ENCODE measurements at places on chromosomes 1 and 21.

- DNase-seq, result no peak
Measured at GRCh38 chr1:170853302-170853701, 82.0 kb upstream of the MROH9 start.

DNA sequence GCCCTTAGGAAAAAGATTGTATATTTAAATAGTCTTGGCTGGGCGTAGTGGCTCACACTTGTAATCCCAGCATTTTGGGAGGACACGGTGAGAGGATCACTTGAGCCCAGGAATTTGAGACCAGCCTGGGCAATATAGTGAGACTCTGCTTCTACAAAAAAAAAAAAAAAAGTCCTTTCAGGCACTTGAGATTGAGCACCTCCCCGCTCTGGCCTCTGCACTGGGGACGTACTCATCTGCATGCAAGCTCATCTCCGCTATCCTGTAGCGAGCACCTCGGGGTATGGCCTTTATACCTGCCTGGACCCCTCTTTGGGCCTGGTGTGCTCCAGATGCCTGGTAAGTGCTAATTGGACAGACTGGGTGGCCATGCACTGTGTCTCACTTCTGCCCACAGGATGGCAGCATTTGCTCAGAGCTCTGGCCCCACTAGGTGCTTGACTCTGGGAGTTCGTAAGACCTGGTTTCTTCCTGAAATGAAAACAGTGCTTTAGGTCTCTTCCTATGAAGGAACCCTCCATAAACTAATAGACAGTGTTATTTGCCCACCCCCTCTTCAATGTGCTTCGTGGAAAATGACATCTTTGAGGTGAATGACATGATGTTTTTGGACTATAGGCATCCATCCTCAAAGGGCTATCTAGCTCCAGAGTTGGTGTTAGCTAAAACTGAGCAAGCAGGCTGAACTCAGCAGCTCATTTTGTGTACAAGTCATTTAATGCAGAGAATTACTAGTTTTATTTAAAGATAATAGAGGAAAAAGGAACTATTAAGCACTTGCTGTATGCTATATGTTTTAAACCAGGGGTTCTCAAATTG lies 61.7 kb upstream of the ADAR start:
- peak; percentile 93 for DNase-seq

DNA sequence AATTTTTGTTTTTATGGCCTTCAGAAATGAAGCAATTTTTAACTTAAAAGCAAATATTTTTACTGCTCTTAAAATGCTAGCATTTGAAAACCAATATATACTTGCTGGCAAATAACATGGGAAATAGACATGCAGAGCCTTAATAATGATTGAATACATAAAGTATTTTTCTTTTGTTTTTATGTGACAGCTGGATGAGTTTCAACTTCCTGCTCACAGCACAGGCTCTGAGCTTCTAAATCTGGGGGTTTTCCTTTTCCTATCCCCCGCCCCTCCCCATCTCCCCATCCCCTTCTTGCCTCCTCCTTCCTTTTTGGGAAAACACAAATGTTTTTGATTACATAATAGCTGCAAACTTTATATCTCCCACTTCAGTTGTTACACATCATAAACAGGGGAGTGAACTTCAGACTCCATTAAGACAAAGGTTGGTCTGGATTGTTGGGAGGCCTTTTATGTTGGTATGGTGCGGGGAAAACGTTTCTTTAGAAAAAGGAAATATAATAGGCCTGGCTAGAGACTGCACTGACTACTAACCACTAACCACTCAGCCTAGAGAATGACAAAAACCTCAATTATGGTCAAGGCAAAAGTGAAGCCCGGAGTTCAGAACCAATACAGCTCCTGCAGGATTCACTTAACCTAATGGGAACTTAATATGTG lies 116.1 kb upstream of the GORAB start:
- DNase-seq, result no peak

- no peak for DNase-seq
Measured at GRCh38 chr1:113995382-113995781, 16.1 kb downstream of the OLFML3 start.

DNA sequence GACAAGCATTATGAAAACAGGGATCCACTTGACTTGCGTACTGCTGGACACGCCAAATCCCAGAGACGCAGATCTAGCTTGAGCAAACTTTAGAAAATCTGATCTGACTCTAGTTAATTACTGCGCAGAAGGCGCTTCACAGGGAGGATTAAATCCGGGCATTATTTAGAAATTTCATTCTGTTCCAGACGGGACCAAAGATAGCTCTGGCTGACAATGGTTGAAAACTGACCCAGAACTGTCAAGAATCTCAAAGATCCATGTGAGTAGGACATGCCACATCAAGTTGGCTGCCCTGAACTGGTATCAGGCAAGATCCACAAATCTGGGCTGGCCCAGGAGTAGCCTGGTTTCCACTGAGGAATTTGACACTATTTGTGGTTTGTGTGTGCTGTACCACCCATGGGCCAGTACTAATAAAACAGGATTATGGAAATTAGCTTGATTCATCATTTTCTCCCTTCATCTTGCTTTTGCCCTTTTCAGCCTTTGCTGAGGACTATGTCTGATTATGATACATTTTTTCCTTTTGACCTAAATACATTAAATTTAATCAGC lies 171.0 kb downstream of the VAV3 start:
- no peak for DNase-seq

DNA sequence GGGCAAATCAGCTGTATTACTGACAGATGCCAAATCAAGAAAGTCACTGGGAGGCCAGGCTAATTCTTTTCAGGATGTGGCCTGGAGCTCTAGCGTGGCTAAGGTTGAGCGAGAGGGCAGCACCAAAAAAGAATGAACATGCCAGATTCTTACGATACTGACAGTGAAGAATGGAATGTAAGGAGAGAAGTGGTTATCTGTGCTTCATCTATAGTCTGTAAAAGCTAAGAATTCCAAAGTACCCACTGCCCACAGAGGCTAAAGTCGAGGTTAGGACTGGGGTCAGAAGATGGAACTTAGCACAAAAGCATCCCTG lies 32.7 kb downstream of the TFAP2E start:
- no peak for DNase-seq

DNA sequence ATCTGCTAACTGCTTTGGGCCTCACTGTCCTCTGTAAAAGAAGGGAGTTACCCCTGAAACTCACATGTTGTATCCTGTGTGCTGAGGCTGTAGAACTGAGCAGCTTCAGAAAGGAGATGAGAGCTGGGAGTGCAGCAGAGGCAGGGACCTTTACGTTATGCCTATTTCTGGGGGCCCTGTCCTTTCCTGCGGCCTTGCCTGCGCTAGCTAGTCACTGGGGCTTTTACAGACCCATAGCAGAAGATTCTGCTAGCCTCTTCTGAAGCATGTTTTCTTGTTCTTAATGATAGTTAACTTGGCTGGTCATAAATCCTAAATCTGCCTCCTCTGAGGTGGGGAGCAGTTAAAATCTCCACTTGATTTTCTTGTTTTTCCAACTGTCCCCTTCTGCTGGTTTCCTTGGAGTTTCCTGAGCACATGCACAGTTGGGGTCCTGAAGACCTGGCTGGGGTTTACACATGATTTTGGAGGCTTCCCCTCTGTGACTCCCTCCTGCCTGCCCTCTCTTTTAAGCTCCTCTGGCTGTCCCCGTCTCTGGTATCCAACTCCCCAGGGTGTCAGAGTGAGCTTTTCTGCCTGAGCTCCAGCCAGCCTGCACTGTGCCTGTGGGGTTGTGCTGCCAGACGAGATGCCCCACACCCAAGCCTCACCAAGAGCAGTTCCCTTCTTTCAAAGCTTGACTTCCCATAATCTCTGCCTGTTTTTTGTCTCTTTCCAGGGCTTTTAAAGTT lies 76.6 kb downstream of the NOS1AP start:
- no peak for DNase-seq

DNA sequence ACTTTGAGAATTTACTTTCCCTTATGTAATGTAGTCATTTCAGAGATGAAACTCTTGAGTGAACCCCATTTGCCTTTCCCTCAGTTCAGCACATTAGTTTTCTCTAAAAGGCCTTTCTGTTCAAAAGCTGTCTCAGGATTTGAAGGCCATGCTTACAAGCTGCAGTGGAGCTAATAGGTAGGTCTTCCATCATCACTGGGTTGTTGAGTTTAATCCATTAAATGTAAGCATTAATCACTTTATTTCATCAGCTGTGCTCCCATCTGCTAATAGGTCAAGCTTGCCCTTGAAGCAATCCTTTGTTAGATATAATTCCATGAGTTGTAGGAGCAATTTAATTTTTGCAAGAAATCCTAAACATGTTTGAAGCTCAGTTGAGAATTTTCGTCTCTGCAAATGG lies 422.2 kb upstream of the ZP4 start:
- DNase-seq, result no peak

- no peak for DNase-seq
Measured at GRCh38 chr21:36725793-36726386, 27.0 kb downstream of the SIM2 start.

DNA sequence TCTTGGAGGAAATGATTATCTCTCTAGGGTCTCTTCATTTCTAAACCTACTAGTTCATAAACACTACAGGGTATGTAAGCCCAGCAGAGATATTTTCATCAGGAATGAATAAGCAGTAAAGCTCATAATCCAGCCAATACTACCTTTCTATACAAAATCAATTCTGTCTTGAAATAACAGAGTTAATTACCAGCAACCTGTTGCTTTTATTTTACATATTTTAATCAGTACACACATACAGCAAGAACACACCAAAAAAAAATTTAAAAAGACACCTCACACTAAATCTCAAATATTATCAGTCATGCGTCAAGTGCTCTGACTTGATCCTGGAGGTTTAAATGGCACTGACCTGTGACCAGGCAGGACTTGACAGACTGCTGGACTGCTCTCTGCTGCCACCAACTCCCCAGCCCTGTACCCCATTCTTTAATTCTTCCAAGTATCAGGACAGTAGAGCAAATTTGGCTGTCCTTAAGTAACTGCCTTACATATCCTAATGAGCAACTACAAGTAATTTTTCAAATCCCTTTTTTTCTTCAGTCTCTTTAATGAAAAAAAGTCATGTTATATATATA lies 98.5 kb downstream of the CDC42BPA start:
- no peak for DNase-seq

GRCh38 chr1:11529763-11530730 lies 51.1 kb downstream of the DISP3 start:
- no peak for DNase-seq

DNA sequence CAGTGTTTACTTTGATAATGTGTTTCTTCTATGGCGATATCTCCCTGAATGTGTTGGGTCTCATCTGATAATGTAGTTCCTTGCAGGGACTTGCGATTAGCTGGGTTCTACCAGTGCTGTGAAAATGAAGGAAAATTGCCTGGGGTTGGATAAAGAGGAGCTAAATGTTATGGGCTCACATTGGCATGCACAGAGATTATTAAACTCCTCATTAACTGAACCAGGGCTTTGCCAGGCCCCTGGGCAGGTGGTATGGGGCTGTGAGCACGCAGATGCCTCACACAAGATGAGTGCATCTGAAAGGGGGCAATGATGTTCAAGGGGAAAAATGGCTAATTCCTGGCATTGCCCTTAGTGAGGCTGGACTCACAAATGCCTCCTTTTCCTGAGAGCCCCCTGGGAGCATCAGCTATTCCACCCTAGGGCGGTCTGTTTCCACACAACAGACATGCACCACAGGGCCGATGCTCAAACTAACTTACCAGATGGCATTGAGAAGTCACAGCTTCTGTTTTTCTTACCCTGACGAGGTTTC lies 321.1 kb downstream of the SEC16B start:
- no peak for DNase-seq

DNA sequence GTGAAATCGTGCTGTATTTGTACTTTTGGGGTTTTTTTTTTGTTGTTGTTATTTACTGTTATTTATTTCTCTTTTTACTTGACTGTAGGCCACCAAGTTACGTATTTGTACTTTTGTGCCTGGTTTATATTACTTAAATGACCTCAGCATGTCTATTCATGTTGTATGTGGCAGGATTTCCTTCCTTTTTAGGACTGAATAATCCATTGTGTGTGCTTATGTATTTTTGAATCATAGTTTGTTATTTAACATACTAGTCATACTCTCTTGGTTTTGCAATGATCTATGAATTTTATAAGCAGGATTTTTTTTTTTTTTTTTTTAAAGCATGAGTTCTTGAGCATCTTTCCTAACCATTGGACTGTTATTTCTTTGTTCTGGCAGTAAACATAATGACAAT lies 51.2 kb downstream of the RNF2 start:
- DNase-seq, result no peak
